ENCODE measurements at places on chromosomes 2 and 18.

DNA sequence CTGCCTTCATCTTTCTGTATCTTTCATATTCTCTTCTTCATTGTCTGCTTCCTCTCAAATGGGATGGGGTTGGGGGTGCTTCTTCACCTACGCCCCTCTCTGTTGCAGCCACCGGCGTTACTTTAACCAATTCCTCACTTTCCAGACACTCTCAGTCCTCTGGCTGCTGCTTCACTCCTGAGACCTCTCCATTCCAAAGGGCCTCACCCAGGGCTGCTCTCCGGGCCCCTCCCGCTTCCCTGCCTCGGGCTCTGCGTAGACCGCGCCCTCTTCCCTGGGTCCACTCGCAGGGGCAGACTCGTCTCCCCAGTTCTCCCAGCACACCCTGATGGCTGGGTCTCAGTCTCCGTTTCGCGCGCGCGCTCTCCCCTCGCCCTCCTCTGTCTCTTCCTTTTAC lies 926 bp downstream of the SERPINB8 start:
- no peak for DNase-seq

- DNase-seq, result peak; percentile 78
Measured at GRCh38 chr18:79567481-79568147, 112.0 kb upstream of the CTDP1 start.

- DNase-seq, result no peak
Measured at GRCh38 chr2:217282531-217282930, 422.7 kb upstream of the TNP1 start.

- DNase-seq, result no peak
Measured at GRCh38 chr2:211396815-211397214, 840.4 kb downstream of the CPS1 start.

GRCh38 chr2:181178823-181179412 lies 198.5 kb downstream of the UBE2E3 start:
- no peak for DNase-seq

DNA sequence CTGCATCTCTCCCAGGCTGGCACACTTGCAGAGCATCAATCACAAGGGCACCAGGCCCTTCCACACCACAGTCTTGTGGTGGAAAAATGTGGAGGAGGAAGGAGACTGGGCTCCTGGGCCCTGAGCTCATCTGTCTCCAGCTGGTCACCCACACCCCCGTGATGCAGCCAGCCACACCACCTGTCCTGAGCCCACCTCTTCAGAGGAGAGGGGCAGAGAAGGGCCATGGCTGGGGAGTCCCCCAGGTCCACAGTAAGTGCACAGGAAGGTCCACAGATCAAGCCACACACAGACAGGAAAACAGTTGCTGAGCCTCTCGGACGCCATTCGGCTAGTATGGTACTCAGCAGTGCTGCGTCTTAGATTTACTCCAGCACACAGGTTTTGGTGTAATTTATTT lies 203.5 kb upstream of the SALL3 start:
- no peak for DNase-seq

DNA sequence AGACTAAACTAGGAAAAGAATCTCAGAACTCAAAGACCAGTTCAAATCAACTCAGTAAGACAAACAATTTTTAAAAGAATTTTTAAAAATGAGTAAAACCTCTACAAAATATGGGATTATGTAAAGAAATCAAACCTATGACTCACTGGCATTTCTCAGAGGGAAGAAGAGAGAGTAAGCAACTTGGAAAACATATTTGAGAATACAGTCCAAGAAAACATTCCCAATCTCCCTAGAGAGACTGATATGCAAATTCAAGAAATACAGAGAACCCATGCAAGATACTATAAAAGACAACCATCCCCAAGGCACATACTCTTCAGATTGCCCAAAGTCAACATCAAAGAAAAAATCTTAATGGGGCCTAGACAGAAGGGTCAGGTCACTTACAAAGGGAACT lies 162.7 kb downstream of the WDPCP start:
- DNase-seq, result no peak

- DNase-seq, result no peak
Measured at GRCh38 chr2:203209538-203209937, 29.3 kb upstream of the CYP20A1 start.

DNA sequence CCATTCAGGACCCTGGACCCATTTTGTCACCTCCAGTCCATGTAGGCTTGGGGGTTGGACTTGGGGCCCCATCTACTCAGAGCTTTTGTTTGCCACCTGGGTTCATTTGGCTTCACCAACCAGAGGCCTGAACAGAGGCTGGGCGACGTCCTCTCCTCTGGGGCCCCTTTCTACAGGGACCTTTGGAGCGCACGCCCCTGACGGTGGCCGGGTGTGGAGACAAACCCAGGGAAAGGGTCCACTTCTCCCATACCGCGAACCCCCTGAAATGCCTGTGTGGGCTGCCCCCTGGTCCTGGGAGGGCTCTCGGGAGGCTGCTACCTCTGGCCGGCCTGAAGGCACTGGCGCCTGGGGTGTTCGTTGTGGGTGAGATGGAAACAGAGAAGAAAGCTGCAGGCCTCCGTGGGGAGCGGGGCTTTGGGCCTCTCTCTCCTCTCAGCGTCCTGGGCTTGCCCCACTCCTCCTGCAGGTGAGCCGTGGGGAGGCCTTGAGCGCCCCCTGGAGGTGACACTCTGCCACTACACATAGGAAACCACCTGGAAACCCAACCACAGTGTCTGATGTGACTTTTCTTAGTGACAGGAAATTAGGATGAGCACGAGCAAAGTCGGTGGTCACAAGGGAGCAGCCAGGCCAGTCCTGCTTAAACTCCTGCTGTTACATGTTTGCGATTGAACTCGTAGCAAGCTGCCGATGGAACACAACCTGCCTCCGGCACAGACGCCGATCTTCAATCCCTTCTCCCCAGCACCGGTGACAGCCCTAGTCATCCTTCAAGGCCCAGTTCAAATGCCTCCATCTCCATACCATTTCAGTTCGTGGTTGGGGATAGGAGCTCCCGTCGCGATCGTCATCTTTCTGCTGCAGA lies 12.0 kb upstream of the NTSR2 start:
- DNase-seq, result no peak

DNA sequence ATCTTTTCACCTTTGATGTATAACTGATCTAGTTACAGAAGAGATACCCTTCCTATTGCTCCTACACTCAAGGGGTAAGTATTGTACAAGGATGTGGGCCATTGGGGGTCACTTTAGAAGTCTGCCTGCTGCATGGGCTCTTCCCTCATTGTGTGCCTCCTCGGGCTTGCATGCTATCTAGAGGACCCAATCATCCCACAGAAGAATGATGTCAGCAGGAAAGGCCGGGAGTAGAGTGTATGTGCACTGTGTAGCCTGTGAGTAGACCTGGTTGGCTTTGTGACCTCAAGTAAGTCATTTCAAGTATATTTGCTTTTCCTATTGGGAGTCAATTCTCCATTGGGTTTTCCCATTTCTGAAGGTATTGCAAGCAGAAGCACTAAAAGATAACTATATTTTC lies 129.5 kb upstream of the TRIB2 start:
- DNase-seq, result no peak

DNA sequence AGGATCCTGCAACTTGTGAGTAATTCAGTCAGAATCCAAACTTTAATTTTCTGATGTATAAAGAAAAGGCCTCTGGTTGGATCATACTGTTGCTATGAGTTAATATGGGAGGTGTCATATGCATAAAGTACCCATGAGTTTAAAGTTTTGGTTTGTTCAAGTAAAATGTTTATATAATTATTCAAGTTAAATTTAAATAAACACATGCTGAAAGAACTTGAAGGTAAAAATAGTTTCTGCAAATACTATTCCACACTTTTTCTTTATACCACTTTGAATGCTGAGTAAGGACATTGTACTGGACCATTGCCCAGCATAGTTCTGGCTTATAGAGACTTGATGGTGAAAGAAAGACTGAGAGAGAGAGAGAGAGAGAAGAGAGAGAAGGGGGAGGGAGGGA lies 30.7 kb downstream of the PKP4 start:
- peak; percentile 21 for DNase-seq

- DNase-seq, result no peak
Measured at GRCh38 chr2:86021396-86022378, 84.0 kb downstream of the POLR1A start.

- DNase-seq, result no peak
Measured at GRCh38 chr2:109638795-109639194, 24.6 kb downstream of the SOWAHC start.

GRCh38 chr2:201833781-201834180 lies 27.4 kb downstream of the CDK15 start:
- DNase-seq, result no peak

Measured in GM04504 (cell line).